ENCODE measurements at places on chromosomes 4 and X.

- DNase-seq = peak; percentile 68
Measured at GRCh38 chr4:6974138-6974848, 64.7 kb downstream of the TBC1D14 start.

GRCh38 chr4:90718931-90719330 lies 591.7 kb downstream of the CCSER1 start:
- peak; percentile 68 for DNase-seq

- DNase-seq = no peak
Measured at GRCh38 chr4:138034871-138035270, 207.3 kb downstream of the SLC7A11 start.

- no peak for DNase-seq
Measured at GRCh38 chr4:113222471-113222870, 173.0 kb downstream of the ANK2 start.

- DNase-seq = no peak
Measured at GRCh38 chrX:152575331-152575730, 62.4 kb upstream of the GABRQ start.

- DNase-seq = no peak
Measured at GRCh38 chrX:121036137-121036536, 11.3 kb upstream of the GLUD2 start.

- DNase-seq = no peak
Measured at GRCh38 chr4:51895158-51895557, 52.2 kb downstream of the DCUN1D4 start.

GRCh38 chr4:39637221-39637585 lies 1.5 kb downstream of the SMIM14 start:
- DNase-seq = no peak

- DNase-seq = no peak
Measured at GRCh38 chr4:37799941-37800554, 26.4 kb upstream of the PGM2 start.

GRCh38 chr4:684623-685327 lies 4.2 kb downstream of the SLC49A3 start:
- DNase-seq = peak; percentile 44

DNA sequence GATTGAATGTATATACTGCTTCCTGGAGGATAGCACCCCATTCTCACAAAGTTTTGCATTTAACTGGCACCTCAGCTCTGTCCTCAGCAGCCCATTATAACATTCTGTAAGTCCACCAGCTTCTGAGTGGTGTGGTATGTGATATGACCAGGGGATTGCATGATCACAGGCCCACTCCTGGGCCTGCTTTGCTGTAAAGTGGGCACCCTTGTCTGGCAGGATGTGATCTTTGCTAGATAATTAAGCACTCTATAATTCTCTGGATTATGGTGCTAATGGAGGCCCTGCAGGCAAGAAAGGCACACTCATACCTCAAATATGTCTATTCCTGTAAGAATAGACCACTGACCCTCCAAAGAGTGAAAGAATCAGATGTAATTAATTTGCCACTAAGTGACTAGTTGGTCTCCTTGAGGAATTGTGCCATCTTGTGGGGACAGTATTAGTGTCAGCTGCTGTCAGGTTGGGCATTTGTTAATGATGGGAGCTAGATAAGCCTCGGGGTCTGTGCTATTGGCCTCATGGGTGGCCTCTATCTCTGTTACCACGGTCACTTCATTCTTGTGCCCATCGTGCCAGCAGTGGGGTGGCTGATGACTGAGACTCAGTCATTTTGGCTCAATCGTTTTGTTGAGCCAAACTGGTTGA lies 2.2 kb upstream of the CFI start:
- DNase-seq = peak; percentile 59

- no peak for DNase-seq
Measured at GRCh38 chr4:8913858-8914460, 42.3 kb upstream of the HMX1 start.

DNA sequence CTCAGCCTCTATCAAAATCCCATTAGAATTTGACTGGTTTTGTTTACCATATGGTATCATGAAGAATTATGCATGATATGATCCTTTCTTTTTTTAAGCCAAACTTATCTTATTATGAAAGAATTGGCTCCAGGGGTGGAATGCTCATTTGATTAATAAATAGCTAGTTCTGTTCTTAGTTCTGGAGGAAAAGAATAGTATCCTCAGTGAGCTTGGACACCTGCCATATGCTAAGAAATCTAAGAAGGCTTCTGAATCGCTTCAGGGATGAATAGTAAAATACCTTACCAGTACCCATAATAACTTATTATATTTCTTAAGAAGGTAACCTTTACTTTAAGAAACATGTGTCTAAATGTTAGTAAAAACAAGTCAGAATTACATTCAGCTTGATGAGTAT lies 803.6 kb downstream of the ADGRL3 start:
- no peak for DNase-seq

DNA sequence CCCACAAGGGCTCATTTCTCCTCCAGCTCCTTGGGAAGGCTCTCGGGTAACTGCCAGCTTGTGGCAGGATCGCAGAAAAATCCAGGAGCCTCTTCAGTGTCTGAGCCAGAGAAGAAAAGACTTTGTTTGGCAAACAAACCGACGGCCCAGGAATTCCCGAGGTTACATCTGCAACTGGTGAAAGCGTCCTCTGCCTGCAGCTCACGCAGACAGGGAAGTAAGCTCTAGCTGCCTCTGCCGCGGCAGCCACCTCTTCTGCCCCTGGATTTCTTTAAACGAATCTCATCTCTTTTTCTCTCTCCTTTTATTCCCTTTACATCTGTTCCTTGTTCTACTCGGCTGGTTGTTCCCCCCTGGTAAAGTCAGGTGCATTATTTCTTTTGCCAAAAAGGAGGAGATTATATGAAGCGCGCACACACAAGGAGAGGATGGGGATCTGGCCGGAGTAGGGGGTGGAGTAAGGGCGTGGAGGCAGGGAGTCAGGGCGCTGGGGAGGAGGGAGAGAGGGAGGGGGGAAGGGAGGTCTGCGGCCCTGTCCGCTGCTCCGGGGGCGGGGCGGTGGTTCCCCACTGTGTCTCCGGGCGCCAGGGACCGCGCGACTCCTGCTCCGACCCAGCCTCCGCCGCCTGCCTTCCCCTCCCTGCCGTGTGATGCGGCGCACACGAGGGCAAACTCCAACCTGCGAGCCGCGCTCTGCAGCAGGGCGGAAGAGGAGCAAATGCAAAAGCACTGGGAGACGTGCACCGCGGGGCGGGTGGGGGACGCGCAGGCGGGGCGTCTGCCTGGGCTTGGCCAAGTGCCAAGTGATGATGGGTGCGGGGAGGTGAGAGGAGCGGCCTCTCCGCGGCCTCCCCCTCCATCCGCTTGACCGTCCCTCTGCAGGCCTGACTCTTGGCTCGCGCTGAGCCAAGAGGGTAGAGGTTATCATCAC lies at the start of gene DCHS2:
DCHS2 (minus strand) TSS at position 459 of the 931 bp plus-strand sequence; CDS start at position 15, 444 bp downstream.
- peak; percentile 75 for DNase-seq

DNA sequence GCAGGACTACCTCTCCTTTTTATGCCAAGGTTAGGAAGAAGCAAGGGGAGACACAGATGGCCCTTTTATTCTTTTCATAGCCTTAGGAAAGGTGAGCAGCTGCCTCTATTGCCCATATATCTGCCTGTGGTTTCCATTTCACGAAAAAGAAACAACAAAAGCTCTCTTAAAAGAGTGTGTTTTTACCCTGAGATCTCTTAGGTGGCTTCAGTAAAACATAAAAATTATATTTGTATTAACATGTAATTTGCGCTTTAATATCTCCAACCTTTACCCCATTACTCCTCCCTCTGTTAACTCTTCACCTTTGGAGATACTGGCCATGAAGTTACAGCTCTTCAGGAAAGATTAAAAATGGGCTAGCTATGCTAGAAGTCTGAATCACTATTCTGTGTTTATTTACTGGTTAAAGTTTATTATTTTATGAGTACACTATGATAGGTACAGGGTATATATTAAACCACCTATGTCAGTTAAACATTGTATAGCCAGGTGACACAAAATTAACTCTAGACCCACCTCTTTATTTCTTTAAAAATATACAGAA lies 15.0 kb upstream of the SULT1B1 start:
- peak; percentile 80 for DNase-seq

- peak; percentile 6 for DNase-seq
Measured at GRCh38 chr4:175215657-175216056, 297.5 kb downstream of the ADAM29 start.

GRCh38 chrX:39519030-39519488 lies 578.7 kb downstream of the BCOR start:
- DNase-seq = peak; percentile 78

DNA sequence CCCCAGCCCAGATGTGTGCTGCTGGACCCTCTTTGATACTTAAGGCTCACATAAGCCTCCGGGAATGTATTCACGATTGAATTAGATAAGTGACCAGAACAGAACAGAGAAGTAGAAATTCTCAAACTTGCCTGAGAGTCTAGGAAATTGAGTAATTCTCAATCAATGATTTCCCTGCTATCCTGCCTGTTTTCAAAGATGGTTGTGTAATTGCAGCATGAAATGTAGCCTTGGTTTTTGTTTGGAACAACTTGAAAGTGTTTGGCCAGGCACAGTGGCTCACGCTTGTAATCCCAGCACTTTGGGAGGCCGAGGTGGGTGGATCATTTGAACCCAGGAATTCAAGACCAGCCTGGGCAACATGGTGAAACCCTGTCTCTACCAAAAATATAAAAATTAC lies 41.2 kb downstream of the TNIP2 start:
- no peak for DNase-seq

GRCh38 chrX:123263270-123263669 lies 79.2 kb downstream of the GRIA3 start:
- peak; percentile 88 for DNase-seq

DNA sequence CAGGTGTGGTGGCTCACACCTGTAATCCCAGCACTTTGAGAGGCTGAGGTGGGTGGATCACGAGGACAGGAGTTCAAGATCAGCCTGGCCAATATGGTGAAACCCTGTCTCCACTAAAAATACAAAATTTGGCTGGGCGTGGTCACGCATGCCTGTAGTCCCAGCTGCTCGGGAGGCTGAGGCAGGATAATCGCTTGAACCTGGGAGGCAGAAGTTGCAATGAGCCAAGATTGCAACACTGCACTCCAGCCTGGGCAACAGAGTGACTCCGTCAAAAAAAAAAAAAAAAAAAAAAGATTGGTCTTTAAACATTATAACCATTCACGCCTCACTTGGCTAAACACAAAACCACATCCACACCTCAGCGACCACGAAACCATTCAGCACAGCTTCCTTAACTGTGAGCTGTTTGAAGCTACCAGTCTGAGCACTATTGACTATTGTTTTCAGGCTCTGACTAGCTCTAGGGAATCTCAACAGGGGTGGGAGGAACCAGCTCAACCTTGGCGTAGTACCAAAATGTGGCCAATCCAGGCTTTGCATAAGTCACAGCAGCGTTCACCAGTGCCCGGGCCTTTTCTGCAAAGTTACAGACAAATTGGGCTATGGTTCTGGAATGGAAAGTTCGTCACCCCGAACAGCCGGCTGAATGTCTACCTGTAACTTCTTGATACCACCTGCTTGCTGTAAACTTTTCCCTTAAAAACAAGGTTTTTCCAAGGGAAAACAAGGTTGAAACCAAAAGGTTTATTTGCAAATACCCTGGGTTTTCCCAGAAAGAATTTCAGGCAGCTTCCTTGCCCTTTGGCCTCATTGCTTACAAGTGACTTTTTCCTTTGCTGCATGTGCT lies 73.6 kb upstream of the DHX15 start:
- peak; percentile 87 for DNase-seq

DNA sequence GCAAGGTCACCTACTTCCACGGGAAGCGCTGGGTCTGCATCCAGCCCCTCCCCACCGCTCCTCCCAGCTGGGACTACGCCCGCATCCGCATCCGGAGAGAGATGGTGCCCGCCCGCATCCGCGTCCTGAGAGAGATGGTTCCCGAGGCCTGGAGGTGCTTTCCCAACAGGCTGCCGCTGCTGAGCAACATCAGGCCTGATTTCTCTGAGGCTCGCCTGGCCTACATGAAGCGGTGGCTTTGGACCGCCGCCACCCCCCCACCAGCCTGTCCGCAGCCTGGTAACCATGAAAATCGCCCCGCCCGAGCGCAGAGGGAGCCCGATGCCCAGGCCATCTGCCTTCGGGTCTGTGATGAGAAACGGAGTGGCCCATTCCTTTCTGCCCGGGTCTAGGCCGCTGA lies 18.1 kb downstream of the CLTRN start:
- no peak for DNase-seq

GRCh38 chr4:158122501-158122900 lies 50.3 kb downstream of the GASK1B start:
- DNase-seq = no peak

- no peak for DNase-seq
Measured at GRCh38 chrX:53716328-53717088, 30.0 kb upstream of the HUWE1 start.

DNA sequence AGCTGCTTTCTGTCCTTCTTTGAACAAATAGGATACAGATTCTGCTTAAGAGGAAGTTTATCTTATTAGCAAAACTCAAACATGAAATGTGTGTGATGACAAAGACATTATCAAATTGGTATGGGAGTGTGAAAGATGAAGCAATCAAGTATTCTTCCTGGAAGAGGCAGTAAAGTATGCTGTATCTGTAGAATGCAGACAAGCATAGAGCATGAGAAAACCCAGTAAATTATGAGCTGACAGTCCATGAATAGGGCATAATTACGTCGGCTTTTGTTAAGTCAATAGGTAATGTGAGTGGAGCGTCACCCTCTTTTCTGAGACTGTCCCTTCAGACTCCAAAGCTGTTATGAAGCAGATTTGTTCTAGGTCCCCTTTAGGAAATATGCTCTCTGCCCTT lies 458.6 kb upstream of the NWD2 start:
- peak; percentile 86 for DNase-seq

DNA sequence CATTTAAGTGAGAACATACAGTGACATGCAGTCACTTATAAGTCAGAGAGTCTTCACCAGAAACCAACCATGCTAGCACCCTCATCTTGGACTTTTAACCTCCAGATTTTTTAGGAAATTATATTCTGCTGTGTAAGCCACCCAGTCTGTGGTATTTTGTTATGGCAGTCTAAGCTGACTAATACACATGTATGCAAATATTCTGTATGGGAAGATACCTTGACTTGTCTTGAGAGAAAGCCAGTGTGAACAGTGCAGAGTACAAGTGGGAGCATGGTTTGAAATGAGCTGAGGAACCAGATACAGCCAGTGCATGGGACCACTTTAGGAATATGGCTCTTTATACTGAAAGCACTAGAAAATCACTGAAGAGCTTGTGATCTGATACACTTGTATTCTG lies 110.4 kb upstream of the MAP9 start:
- DNase-seq = no peak

- DNase-seq = peak; percentile 52
Measured at GRCh38 chr4:64539234-64539849, 130.1 kb upstream of the TECRL start.

DNA sequence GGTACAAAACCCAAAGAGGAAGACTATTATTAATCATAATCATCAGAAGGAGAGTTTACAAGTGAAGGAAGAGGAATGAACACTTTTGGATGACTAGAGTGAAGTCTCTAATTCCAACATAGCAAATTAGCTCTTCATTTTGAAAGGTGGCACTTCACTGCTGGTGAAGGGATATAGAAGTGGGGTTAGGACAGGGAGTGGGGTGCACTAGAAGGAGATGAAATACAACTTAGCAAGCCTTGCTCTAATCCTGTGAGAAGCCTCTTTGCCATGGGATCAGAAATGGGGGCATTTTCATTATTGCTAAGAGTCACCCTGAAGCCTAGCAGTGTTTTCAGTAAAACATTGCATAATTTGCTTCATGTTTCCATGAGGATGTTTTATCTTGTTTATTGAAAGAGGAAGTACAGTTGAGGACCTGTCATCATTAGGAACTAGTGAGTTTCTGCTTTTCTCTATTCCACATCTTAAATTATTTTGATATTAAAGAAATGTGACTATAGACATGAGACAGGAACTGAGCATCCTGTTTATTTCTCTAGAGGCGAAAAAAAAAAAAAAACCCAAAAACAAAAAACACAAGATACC lies 9.3 kb upstream of the GRPR start:
- no peak for DNase-seq

Data from NCI-H69 (cell line).